ENCODE measurements at places on chromosomes 12 and 14.
A peak's percentile ranks its signal among the peaks of the same experiment; 100 is the strongest.

- no peak overlapping the region for H3K27ac ChIP-seq
- H3K4me3 ChIP-seq = no peak overlapping the region
- no peaks in the 10 kb centered on the region for H3K36me3 ChIP-seq
- no peak for DNase-seq
- H3K27me3 ChIP-seq = no peaks in the 10 kb centered on the region
These were observed 79.7 kb downstream of the ANO2 start for GRCh38 chr12:5865397-5865796.

DNA sequence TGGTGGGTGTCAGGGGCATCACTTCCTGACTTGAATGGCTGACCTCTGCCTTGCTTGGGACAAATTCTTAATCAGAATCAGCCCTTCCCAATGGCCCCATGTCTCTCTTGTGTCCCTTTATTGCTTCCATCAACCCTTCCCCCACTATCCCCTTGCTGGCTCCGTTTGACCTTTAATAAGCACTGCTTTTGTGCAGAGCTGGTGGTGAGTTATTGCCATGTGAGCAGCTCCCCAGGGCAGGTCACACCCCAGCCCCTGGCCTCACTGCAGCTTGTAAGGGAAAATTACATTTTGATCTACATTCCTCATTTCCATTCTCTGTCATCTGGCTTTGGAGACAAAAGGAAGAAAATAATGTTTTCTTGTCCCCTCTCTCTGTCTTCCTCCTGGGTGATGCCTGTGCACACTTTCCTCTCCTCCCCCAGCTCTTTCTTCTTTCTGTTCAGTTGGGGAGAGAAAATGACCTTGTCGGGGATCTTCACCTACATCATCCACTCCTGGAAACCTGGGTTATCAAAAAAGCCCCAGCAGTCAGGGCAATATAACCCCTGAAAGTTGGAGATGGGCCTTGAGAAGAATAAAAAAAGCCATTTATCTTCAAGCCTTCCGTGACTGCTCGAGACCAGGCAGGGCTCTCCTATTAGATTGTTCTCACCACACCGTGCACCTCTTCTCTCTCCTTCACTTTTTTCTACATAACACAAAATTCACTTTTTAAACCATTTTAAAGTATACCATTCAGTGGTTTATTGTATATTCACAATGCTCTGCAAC is 100.4 kb upstream of the SRRM4 start:
- H3K36me3 ChIP-seq = no peaks in the 10 kb centered on the region
- no peak overlapping the region for H3K27ac ChIP-seq
- no peaks in the 10 kb centered on the region for H3K4me1 ChIP-seq
- DNase-seq = no peak
- no peak overlapping the region for H3K4me3 ChIP-seq
- H3K27me3 ChIP-seq = no peaks in the 10 kb centered on the region

GRCh38 chr12:88362439-88362838 is 217.8 kb downstream of the KITLG start:
- no peak overlapping the region for H3K4me3 ChIP-seq
- no peaks in the 10 kb centered on the region for H3K27me3 ChIP-seq
- DNase-seq = no peak
- H3K27ac ChIP-seq = no peak overlapping the region
- H3K4me1 ChIP-seq = no peaks in the 10 kb centered on the region

DNA sequence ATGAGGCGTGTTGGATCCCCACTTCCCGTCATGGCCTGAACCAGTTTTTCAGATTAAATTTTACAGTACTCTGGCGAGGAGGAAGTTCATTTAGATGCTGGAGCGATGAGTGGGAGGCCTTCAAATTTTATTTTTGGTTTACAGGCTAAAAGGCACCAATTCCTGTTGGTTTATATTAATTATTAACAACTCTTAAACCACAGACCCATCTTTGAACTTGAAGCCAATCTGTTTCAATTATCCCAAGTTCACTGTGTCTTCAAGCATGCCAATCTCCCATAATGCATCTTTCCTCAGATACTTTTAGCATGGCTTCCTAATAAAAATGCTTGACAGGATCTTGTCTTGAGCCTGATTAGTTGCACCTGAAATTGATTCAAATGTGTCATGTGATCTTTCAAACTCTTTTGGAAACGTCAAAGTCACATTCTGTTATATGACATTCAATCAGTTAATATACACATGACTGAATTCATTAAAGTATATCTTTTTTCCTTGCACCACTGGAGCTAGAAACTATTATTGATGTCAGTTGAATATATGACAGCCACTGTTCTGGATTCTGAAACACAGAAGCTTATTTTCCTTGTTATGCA is 641.7 kb upstream of the TMEM132C start:
- no peaks in the 10 kb centered on the region for H3K4me1 ChIP-seq
- no peak overlapping the region for H3K4me3 ChIP-seq
- H3K36me3 ChIP-seq = no peaks in the 10 kb centered on the region
- H3K27me3 ChIP-seq = no peaks in the 10 kb centered on the region
- DNase-seq = no peak

- peaks cover 13% of the 10 kb centered on the region for H3K4me1 ChIP-seq
- H3K27ac ChIP-seq = no peak overlapping the region
- no peaks in the 10 kb centered on the region for H3K36me3 ChIP-seq
- peaks cover 23% of the 10 kb centered on the region for H3K27me3 ChIP-seq
These were observed 122.4 kb downstream of the TSPAN9 start for GRCh38 chr12:3199551-3200031.

GRCh38 chr12:99713946-99714520 is 66.5 kb downstream of the GARIN6 start:
- H3K4me1 ChIP-seq = no peaks in the 10 kb centered on the region
- peak; percentile 71 for DNase-seq
- no peaks in the 10 kb centered on the region for H3K27me3 ChIP-seq
- H3K4me3 ChIP-seq = no peak overlapping the region
- no peak overlapping the region for H3K27ac ChIP-seq

All from trophoblast cell (in vitro differentiated cells and primary cell).